ENCODE measurements at places on chromosomes 16 and 17.

DNA sequence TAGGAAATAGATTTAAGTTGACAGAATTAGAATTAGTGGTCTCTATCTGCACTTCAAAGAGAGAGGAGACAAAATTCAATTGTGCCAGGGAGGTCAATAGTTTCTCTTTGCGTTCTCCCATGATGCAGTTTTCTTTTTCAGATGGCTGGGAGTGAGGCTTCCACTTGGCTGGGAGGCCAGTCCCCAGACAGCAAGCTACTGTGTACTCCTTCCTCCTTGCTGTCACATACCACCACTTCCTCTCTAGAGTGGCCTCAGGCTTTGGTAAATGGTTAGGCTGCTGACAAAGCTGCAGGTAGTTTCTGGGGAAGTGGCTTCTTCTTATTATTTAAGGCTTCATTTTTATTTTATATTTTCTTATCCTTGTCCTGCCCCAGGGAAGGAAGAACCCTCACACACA is 106.2 kb upstream of the HS3ST4 start:
- no peak for DNase-seq

GRCh38 chr16:76386784-76387183 is 109.6 kb downstream of the CNTNAP4 start:
- DNase-seq = no peak

GRCh38 chr17:14922411-14922810 is 342.7 kb downstream of the PMP22 start:
- DNase-seq = no peak

DNA sequence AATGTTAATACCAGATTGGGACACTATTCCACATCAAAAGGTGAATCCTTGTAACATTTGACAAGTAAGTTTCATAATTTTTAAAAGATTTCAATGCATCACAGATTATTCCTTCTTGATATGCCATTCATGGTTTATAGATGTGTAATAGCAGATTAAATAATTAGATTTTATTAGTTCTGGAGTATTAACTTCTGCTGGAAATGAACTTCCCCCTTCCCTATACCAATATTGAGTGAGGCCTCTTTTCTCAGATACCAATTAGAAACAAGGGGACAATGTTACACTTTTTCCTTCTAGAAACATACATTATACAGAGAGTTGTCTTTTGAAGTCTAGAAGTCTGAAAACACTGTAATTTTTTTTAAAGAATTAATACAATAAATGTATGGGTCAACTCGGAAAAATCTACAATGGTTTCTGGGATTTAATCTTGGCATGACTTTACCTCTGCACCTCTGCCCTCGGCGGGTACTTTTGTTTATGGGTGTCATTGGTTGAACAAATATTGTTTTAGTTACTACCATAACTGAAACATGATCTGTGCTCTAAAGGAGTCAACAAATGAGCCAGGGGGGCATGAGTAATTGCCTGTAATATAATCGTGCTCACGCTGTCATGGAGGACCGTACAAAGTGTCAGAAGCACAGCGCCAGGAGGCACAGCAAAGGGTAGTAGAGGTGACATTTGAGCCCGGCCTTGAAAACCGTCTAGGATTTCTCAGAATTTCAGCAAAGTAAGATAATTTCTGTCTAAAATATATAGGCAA is 8.2 kb downstream of the LRRC37B start:
- no peak for DNase-seq

DNA sequence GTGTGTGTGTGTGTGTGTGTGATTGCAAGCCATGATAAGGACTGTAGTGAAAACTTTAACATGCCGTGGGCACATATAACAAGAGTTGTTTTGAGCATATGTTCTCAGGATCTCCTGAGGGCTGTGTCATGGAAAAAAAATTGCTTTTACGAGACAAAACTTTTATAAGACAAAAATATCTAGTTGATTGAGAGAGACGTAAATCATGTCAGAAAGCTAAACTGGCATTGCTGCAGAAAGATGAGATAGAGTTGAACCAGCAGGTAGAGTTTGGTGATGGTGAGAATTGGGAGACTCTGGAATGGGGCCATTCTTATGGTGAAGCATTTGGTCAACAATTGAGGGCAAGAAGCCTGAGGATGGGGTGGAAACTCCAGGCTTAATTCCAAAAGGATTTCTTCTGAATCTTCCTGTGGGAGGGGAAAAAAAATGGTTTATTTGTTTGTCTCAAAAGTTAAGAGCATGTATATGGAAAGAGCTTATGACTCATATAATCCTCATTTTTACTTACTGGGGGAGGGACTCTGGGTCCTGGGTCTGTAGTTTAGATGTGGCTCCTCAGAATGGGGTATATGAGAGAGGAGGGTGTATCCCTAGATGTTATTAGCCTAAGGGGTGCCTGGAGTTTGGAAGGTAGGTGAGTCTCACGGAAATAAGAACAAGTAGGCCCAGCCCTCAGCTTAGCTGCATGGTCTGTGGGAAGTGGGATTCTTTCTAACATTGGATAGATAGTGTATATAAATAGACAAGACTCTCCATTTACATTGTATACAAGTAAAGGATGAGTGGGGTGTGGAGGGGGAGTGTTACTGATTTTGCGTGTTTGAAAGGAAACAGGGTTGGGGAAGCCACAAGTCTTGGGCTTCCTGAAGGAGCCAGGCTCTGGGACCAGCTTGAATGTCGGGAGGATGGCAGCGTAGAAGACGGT is 7.1 kb downstream of the MINK1 start:
- no peak for DNase-seq

DNA sequence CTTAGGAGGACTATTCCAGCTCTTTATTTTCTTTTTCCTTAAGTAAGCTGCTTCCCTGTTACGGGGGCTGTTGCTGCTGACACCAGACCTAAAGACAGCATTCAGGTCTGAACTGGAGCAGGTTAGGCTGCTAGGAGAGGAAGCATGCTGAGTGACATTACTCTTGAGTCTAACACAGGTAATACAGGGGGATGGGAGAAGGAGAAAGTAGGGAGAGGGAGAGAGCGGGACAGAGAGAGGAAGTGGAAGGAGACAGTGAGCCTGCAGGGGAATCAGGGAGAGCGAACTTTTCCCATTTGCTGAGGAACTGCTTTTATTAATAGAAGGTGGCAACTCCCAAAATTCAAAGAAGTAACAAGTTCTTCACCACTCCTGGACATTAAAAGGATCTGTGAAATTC is 130.9 kb downstream of the PARN start:
- DNase-seq = no peak

DNA sequence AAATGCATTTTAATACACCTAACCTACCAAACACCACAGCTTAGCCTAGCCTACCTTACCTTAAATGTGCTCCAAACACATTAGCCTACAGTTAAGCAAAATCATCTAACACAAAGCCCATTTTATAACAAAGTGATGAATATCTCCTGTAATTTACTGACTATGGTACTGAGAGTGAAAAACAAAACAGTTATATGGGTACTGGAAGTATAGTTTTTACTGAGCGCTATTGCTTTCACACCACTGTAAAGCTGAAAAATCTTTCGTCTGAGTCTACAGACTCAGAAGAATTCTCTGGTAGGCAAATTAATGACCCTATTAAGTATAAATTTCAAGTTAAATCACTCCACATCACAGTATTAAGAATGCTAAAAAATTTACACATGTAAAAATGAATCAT is 3.5 kb downstream of the GRB2 start:
- DNase-seq = no peak

DNA sequence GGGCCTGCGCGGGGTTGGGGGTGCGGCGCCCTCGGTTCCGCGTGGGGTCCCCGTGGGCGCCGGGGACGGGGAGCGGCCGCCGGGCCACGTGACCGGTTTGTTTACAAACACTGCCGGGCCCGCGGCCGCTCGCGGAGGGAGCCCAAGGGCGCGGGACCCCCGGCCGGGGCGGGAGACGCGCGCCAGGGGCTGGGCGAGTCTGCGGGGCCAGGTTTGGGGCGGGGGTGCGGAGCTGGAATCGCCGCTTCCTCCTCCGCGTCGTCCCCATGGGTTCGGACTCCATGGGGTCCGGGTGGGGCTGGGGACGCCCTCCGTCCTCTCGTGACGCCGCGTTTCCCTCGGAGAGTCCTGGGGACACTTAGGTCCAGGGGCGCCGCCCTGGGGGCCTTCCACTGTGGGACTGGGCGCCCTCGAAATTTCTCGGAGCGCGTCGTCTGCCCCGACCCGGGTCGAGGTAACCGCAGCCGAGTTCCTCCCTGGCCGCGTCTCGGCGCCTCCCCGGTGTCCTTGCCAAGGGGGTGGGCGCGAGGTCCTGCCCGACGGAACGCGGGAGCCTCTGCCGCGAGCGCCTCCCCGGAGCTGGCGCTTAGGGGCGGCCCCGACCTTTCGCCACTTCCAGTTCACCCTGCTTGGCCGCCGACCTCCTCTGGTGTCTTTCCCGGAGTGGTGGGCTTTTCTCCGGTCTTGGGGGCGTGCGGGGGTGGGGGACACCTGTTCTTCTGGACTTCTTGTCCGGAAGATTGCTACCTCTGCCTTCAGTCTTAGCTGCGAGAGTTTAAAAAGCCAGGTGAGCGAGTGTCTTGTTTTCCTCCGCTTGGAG is 684 bp downstream of the YPEL2 start:
- no peak for DNase-seq

DNA sequence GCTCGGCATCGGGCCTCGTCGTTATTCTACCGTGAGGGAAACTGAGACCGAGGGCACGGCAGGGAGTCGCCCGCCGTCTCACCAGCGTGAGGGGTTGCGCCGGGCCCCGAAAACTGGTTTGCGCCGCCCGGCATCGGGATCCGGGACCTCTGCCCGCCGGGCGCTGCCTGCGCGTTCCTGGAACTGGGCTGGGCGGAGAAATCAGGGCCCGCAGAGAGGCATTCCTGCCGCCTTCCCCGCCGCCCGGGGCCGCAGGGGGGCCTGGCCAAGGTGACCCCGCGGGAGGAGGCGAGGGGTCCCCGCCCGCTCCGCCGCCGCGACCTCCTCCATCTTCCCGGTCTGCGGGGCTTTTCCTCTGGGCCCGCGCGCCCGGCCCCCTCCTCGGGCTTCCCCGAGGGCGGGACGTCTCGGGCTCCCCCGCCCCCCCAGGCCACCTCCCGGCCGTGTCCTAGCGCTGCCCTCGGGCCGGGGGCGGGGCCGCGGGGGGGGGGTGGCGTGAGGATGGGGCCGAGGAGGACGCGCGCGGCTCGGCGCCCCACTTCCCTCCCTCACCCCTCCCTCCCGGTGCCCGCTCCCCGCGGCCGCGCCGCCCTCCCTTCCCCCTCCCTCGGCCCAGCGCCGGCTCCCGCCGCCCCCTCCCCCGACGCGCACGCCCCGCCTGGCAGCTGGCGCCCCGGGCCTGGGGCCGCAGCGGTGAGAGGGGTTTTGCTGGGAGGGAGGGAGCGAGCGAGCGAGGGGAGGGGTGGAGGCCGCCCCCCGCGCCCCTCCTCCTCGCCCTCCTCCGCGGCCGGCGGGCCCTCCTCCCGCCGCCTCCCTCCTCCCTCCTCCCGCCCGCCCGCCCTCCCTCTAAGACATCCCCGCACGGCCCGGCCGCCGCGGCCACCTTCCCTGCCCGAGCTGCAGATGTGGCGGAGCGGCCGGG is at the start of gene GLIS2:
TSS of gene GLIS2 (plus strand) at position 882 of the 922 bp plus-strand sequence. CDS start 16,214 bp downstream, outside the sequence.
- DNase-seq = no peak

GRCh38 chr16:27238591-27238990 is 30.0 kb downstream of the NSMCE1 start:
- no peak for DNase-seq

- no peak for DNase-seq
These were observed 217.8 kb upstream of the IRX5 start for GRCh38 chr16:54712866-54713265.

DNA sequence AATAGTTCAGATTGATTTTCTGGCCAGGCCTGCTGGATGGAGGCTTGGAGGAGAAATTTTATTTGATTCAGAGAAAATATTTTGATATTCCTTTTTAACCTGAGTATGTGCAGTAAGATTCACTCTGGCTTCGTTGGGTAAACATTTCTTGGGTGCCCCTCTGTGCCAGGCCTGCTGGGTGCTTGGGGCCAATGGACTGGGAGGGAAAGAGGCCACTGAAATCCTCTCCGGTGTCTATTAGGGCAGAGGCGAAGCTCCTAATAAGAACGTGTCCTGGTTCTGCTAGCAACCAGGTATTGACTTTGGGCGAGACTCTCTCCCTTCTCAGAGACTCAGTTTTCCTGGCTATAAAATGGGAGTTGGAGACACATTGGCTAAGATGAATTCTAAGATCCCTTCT is 122.5 kb downstream of the CYLD start:
- DNase-seq = no peak

- no peak for DNase-seq
These were observed 31.3 kb downstream of the CCDC42 start for GRCh38 chr17:8713315-8713714.

DNA sequence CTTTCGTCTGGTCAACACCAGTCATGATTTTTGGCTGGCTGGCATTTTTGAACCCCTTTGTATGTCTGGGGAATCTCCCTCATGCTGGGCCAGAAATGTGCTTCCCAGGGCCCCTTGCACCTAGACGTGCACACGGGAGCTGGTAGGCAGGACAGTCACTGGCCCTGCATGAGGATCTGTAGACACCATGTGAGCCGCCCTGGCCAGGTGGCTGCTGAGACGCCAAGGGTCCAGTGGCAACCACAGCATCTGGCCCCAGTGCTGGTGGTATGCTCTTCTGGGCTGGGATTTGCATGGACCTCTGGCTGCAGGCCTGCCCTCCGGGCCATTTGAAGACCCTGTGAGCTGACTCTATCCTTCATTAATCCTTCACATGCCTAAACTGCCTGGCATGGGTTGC is 67.5 kb downstream of the NT5M start:
- DNase-seq = no peak

DNA sequence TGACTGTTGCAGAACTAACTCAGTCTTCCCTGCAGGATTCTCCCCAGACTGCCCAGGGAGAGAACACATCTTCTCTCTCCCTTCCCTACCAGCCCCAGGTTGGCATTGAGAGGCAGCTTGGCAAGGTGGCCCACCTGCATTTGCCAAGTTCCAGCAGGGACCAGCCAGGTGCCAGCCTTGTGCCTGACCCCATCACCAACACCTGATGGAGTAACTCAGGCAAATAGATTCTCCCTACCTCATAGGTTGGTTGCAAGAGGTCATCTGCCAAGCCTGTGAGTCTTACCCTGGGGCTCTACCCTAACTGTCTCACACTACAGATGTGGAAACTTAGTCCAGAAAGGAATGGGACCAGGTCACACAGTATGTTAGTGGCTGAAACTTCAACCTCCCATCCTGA is 20.4 kb downstream of the BEAN1 start:
- no peak for DNase-seq

DNA sequence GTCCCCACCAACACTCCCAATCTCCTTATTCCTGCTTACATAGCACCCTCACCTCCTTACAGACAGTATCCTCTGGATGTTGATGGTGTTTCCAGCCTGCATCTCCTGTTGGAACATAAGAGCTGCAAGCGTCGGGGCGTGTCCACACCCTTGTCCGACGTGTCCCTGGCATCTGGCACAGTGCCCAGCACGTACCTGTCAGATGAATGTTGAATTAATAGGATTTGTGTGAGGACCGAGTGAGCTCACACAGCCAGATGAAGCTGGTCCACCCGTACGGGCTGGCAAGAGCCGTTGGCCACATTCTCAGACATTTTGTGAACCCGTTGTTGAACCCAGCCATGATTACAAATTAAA is 12.2 kb upstream of the CBX4 start:
- no peak for DNase-seq

All from stimulated activated CD4-positive, alpha-beta T cell treated with anti-CD3 and anti-CD28 coated beads, Interleukin-15, amount 100 ng/mL, for 1 hour (primary cell).